ENCODE measurements at places on chromosomes 1 and 21.

DNA sequence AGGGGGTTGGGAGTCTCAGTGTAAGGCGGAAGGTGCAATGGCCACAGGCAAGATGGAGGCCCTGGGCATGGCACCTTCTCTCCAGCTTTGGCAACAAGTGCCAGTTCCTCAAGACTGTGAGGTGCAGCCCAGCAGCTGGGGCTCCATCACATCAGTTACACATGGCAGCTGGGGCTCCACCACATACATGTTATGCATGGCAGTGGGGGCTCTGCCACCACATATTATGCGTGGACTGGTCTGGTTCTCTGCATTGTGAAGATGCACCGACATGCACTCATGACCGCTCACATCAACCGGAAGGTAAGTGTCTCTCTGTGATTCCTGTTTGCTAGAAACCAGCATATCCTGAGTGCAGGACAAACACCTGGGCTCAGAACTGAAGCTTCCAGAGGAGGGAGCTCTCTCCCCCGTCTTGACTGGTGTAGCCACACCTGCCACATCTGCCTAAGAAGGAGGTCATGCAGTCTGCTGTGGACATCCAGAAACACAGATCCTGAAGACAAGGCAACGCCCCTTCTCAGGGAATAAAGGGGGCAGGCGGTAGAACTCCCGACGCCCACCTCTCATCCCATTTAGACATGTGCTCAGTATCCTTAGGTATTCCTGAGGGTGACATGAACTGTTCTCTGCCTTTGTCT, 104.1 kb upstream of the TMPRSS2 start:
- no peak for DNase-seq

GRCh38 chr1:162157469-162157868, 88.0 kb downstream of the NOS1AP start:
- DNase-seq, result no peak

GRCh38 chr21:25964015-25964414, 206.6 kb downstream of the APP start:
- DNase-seq, result no peak

GRCh38 chr21:44984428-44984791, 44.6 kb downstream of the SLX9 start:
- no peak for DNase-seq

GRCh38 chr21:46550116-46550941, 54.6 kb downstream of the S100B start:
- DNase-seq, result no peak

GRCh38 chr1:244350027-244350426, 101.7 kb downstream of the ADSS2 start:
- DNase-seq, result no peak

- no peak for DNase-seq
Measured at GRCh38 chr1:109887884-109888283, 22.8 kb upstream of the CSF1 start.

- DNase-seq, result no peak
Measured at GRCh38 chr1:205993068-205993467, 10.1 kb downstream of the RAB7B start.

All from GM03348 (cell line).